D721Med (cell line): ENCODE measurements at places on chromosomes 4 and X.

DNA sequence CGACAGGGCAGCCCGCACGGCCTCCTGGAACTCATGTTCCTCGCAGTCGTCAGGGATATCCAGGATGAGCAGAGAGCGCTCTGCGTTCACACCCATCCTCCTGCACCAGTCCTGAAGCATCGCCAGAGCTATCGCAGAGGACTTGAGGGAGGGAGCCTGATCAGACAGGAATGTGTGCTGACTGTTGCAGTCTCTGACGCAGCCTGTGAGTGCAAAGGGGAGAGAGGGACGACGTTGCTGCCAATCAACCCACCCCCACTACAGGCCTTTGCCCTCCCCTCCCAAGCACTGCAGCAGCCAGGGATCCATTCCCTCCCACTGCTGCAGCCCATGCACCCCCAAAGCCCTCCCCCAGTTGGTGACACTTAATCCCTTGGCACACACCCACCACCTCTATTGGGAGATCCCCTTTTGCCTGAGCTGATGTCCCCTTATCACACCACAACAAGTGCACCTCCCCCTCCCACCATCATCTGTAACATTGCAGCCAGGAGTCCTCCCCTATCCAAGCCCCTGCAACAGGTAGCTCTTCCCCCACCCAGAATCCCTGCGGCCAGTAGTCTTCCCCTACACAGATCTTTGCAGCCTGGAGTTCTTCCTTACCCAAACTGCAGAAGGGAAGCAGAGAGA is 897 bp downstream of the PNMA6F start:
- DNase-seq = no peak

DNA sequence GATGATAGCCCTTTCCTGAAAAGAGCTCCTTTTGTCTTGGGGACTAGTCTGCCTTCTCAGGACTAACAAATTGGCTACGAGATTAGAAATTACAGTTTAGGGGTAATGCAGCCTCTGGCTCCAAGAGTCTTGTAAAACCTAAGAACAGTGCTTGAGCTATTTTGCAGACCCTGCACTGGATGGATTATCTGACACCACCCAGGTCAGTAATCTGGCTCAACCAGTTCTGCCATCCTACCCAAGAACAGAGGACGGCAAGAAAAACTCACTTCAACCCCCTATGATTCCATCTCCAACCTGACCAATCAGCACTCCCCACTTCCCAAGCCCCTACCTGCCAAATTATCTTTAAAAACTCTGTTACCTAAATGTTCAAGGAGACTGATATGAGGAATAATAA is 225.1 kb downstream of the FAM47A start:
- no peak for DNase-seq

DNA sequence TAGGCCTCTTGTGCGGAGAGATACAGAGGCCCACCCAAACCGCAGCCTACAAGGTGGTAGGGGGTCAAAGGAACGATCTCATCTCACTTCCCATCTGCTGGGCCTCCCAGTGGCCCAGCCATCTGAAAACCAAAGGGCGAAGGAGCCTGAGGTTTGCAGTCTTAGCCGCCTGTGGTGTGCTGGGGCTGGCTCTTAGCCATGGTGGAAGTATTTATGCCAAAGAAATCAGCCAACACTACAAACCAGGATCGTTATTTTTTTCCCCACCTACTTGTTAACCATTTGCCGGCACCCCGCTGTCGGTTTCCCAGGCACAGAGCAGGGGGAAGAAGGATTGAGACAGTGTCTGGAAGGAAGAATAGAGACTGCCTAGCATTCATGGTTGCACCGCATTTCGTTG is 30.9 kb upstream of the CDKL5 start:
- no peak for DNase-seq

GRCh38 chr4:150192986-150193385 is 114.7 kb downstream of the DCLK2 start:
- DNase-seq = no peak

GRCh38 chr4:73989031-73989430 is 1.0 kb upstream of the PPBP start:
- no peak for DNase-seq

DNA sequence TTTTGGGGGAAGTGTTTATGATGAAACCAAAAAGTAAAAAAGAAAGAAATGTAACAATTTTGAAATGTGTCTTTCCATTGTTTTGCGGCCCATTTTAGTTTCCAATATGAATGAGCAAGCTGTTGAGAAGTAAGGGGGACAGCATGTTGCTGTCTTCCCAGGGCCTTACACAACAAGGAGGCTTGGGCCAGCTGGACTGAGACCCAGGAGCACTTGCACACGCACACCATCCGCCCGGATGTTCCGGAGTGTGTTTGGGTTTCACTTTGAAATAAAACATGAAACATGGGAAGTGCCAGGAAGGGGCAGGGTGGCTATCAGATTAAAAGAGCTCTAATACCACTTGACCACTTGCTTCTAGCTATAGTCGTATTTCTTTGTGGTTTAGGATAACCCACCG is 144.4 kb downstream of the NHS start:
- DNase-seq = no peak

- DNase-seq = no peak
Observed at GRCh38 chr4:109275066-109275745, 27.3 kb downstream of the COL25A1 start.

DNA sequence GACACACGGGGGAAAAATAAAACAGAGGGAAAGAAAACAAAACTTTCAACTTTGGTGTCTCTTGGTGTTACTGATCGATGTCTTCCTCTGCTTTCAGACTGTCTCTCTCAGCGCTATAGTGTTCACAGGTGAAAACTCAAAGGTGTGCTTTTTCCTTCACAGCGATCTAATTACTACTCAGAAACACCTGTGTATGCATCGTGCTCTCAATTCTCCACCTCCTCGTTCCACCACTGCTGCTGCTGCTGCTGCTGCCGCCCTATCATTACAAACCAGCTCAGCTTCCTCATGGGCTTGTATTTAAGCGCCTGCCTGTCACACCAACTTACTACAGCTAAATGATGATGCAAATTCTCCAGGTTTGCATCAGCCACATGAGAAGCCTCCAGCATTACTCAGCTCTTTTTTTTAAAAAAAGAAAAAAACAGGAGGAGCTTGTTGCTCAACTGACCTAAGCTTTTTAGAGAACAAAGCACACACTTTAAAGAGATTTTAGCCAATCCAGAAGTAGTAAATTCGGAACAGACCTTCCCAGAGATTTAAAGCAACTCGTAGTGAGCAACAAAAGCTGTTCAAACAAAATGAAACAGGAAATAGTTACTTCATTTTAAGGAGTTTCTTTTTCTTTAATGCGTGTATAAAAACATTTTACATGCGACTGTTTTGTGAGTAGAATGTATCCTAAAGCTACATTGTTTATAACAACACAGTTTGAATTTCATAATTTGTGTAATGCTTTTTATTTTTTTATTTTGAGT is at the start of gene SLC7A11:
Gene SLC7A11 (minus strand): TSS at position 274 of the 758 bp plus-strand sequence. CDS start 280 bp downstream, outside the sequence.
- DNase-seq = no peak

DNA sequence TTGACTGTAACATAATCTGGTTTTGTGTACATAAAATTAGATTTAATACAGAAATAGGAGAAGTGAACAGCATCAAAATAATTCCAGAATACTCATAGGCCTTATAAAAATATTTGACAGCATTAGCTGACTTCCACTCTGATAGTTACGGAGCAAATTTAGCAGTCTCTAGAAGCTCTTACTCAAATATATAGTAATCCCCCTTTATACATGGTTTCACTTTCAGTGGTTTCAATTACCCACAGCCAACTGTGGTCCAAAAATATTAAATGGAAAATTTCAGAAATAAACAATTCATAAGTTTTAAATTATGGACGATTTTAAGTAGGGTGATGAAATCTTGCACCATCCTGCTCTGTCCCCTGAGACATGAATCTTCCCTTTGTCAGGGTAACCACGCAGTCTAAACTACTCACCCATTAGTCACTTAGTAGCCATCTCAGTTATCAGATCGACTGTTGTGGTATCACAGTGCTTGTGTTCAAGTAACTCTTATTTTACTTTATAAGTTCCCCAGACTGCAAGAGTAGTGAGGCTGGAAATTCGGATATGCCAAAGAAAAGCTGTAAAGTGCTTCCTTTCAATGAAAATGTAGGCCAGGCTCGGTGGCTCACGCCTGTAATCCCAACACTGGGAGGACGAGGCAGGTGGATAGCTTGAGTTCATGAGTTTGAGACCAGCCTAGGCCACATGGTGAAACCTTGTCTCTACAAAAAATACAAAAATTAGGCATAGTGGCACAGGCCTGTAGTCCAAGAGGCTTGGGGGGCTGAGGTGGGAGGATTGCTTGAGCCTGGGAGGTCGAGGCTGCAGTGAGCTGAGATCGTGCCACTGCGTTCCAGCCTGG is 17.2 kb upstream of the RTL9 start:
- DNase-seq = no peak

GRCh38 chrX:103517246-103517645 is 2.0 kb downstream of the RAB40A start:
- no peak for DNase-seq

GRCh38 chr4:23943478-23943877 is 53.6 kb upstream of the PPARGC1A start:
- DNase-seq = no peak

DNA sequence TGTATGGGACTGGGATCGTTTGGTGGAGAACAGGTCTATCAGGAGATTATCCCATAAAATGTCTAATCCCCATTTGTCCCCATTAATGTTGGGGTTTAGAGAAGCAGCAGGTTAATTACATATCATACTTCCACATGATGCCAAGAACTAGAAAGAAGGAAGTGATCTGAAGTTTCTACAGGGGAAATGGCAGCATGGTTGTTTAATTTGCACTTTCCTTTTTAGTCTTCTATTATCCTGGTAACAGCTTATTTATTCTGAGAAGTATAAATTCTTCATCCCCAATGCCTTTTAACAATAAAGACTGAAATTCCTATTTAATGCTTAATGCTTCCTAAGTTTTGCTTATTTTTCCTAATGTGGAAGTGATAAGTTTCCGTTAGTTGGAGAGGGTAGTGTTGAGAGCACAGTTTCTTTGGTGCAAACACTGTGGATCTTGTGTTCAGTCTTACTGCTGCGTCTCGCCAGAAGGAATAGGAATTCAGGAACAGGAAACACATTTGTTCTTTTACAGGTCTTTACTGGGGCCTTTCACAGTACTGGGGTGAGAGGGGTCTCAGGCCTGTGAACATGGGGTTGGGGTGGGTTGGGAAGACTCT is 59.5 kb upstream of the TADA2B start:
- no peak for DNase-seq

GRCh38 chr4:168486912-168487281 is 6.6 kb upstream of the DDX60L start:
- no peak for DNase-seq

- no peak for DNase-seq
Observed at GRCh38 chr4:173287486-173287885, 46.7 kb downstream of the HMGB2 start.

- DNase-seq = no peak
Observed at GRCh38 chr4:8349664-8350236, 80.2 kb downstream of the HTRA3 start.

GRCh38 chr4:185039508-185040273 is 21.4 kb downstream of the HELT start:
- no peak for DNase-seq

DNA sequence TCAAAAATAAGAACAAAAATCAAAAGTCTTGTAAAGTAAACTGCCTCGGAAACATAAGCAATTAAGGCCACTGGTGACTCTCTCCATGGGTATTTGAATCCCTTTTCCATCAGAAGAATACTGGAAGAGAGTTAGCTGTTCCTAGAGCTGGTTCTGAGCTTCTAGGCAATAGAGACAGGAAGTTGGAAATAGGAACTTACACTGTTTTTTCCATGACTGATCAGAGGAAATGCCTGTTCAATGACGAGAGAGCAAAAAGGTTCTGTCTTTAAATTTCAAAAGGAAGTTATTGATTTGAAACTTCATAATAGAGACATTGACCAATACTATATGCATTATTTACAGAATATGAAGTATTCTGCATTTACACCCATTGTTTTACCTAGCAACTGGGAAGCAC is 503.5 kb upstream of the ARX start:
- DNase-seq = no peak

GRCh38 chrX:136055651-136056221 is 70.5 kb downstream of the SLC9A6 start:
- no peak for DNase-seq

- DNase-seq = no peak
Observed at GRCh38 chrX:131801066-131801465, 222.0 kb upstream of the STK26 start.
